ENCODE measurements at places on chromosomes 6 and 20.

DNA sequence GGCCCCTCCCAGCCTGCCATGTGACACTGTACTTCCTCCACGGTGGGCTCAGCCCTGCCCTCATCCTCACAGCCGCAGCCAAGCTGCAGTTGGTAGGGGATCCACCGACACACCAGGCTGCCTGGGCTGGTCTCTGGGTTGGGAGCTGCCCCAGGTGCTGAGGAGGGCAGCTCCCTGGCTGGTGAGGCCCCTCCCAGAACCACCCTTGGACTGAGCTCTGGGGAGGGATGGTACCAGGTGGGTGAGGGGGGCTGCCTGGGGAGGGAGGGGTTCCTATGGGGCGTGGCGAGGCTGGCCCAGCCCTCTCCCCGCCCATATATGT, 185 bp upstream of the TNFRSF6B start:
- DNase-seq: no peak

DNA sequence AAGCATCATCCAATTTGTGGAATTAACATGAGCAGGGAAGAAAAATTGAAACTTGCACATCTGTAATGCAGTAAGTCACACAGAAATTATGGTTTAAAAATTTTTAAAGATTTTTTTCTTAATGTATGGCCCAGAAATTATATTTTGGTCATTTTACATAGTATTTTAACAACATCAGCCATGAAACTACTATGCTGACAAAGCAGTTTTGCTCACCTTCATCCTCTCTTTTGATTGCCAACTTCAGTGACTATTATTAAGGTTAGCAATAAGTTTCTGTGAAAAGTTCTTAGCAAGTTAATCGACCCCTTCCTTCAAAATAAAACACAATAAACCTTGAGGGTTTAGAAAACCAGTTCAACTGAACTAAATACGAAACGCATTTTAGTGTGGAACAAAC, 1347.0 kb downstream of the EPHA7 start:
- DNase-seq: no peak

GRCh38 chr6:74368746-74369145, 672.7 kb downstream of the CD109 start:
- no peak for DNase-seq

DNA sequence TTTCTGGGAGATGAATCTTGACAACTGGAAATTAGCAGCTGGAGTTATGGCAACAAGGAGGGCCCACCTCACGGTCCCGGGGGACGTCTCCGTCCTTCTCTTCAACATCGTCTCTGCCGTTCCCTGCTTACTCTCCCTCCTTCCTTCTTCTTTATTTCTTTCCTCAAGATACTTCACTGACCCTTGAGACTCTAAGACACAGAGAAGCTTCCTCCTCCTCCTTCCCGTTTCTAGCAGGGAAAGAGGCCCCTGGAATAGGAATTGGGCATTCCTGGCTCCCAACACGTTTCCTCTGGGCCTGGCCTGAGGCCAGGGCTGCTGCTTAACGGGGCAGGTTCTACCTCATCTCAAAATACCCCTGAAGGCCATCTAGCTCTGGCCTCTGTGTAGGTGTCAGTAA, 189.9 kb upstream of the GMDS start:
- no peak for DNase-seq

GRCh38 chr6:104573350-104573749, 286.4 kb downstream of the HACE1 start:
- DNase-seq: no peak

- DNase-seq: no peak
Measured at GRCh38 chr6:20741490-20741889, 207.2 kb downstream of the CDKAL1 start.

- no peak for DNase-seq
Measured at GRCh38 chr6:110625883-110626282, 149.5 kb upstream of the SLC22A16 start.

DNA sequence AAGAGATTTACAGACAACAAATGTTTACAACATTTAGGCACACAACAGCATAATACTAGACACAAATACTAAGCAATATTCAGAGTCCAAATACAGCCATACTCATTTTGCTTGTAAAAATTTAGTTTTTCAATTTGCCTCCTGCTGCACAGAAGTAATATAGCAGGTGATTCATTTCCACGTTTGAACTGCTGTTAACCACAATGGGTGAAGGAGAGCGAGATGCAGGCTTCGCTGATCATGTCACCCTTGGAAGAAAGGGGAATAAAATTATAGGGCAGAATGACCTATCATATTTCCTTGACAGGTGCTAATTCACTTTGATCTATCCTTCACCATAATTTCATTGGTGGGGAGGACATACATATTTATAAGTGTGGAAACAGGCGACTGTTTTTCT, 643.8 kb upstream of the AGPAT4 start:
- DNase-seq: no peak

DNA sequence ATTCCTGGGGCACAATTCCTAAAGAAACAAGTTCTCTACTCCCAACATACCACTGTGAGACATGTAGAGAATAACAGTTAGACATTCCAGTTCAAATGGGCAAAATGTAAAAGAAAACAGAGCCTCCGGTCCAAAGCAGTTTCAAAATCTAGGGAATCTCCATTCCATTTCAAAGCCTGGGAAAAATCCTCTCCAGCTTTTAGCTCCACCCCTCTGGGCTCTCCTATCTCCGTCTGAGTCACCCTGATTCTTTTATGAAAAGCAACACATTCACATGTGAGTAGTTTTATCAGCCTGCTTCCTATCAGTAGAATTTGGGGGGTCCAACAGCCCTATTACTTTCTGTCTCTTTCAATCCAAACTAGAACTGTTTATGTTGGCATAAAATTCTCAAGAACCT, 3.7 kb downstream of the CSNK2A1 start:
- DNase-seq: no peak

DNA sequence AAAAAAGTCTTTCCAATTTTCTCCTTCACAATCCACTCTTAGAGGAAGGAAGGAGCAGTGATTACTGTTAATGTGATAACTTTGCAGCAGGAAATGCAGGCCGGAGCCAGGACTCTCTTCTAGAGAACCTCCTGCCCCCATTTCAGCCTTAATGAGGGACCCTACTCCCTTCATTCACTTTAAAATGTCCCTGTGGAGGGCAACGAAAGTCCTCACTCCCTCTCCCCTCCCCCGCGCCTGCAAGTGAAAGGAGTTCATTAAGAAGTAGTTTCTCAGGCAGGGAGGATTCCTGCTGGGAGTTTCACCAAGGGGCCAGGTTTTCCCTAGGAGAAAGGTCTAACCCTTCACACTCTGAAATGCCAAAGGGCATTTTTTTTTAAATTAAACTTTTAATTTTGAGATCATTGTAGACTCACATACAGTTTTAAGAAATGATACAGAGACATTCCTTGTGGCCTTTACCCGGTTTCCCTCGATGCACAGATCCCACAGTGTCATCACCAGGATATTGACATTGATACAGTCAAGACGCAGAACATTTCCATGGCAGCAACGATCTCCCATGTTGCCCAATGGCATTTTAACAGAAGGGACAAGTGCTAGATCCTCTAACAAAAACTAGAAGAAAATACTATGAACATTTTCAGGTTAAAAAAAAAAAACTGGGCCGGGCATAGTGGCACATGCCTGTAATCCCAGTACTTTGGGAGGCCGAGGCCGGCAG, 6.8 kb upstream of the COMMD7 start:
- DNase-seq: no peak

DNA sequence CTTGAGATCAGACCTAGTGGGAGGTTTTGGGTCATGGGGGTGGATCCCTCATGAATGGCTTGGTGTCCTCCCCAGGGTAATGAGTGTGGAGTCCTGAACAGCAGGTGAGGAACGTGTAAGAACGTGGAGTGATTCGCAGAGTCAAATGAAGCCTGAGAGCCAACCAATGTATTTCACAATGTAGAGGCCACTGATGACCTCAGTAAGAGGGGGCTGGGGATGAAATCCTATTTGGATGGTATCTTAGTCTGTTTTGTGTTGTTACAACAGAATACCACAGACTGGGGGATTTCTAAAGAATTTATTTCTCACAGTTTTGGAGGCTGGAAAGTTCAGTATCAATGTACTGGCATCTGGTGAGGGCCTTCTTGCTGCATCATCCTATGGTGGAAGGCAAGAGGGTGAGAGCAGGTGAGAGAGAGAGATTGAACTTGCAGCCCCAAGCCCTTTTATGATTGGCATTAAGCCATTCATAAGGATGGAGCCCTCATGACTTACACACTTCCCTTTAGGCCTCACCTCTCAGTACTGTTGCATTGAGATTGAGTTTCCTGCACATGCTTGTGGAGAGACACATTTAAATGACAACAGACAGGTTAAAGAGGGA, 47.3 kb upstream of the HIVEP1 start:
- DNase-seq: no peak

GRCh38 chr6:111013144-111013915, 31.5 kb downstream of the RPF2 start:
- DNase-seq: no peak

DNA sequence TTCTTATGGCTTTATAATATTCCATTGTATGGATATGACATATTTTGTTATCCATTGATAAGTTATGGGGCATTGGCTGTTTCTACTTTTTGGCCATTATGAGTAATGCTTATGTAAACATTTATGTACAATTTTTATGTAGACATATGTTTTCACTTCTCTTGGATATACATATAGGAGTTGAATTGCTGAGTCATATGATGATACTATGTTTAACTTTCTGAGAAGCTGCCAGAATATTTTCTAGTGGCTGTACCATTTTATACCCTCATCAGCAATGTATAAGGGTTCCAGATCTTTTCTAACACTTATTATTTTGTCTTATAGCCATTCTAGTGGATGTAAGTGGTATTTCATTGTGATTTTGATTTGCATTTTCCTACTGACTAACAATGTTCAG, 23.1 kb downstream of the OTOR start:
- DNase-seq: no peak

GRCh38 chr6:31717499-31718222, 2.5 kb downstream of the LY6G6D start:
- no peak for DNase-seq

- no peak for DNase-seq
Measured at GRCh38 chr20:60502881-60503280, 544.7 kb downstream of the CDH26 start.

DNA sequence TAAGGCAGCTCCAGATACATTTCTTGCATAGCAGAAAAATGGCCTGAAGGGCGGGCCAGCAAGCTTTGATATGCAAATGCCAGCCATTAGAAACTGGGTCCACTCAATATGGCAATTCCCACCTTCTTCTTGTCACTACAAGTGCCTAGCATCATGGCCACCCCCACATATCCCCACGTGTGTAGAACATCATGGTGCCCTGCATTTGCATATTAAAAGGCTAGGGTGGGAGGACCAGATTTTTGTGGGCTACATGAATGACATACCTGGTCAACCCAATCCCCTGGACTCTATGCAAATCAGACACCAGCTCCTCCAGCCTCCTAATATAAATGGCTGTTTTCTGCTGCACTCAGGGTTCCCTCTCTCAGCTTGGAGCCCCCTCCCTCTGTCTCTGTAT, 31.7 kb downstream of the PLN start:
- no peak for DNase-seq

DNA sequence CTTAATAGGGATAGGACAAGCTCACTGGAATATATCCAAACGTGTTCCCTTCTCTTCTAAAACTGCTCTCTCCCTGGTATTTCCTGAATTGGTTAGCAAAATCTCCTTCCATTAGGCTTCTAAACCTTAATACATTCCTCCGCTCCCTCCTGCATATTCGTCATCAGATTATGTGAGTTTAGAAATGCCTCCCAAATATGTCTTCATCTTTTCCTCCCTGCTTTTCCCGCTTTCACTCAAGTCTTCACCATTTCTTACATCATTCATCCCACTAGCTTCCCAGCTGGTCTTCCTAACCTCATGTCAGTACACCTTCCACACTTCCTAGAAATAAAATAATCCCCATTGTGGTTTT, 26.9 kb downstream of the SLC22A16 start:
- DNase-seq: no peak

- DNase-seq: no peak
Measured at GRCh38 chr20:44433751-44434538, 41.7 kb upstream of the TTPAL start.

DNA sequence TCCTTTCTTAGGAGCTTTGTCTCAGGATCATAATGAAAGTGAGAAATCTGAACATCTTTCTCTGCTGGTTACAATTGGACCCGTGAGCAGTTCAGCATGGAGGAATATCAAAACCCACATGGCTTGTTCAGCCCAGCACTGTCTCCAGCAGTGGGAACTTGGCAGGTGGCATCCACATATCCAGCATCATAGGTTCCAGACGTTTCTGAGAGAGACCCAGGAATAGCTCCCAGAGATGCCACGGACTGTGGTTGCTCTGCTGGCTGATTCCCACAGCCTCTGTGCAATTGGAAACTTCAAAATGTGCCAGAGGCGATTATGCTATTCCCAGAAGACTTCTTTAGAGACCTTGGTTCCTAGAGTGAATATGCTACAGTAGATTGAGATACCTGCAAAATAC, 76.4 kb downstream of the PHACTR2 start:
- DNase-seq: no peak

- DNase-seq: no peak
Measured at GRCh38 chr6:47729019-47729418, 30.6 kb downstream of the ADGRF4 start.

DNA sequence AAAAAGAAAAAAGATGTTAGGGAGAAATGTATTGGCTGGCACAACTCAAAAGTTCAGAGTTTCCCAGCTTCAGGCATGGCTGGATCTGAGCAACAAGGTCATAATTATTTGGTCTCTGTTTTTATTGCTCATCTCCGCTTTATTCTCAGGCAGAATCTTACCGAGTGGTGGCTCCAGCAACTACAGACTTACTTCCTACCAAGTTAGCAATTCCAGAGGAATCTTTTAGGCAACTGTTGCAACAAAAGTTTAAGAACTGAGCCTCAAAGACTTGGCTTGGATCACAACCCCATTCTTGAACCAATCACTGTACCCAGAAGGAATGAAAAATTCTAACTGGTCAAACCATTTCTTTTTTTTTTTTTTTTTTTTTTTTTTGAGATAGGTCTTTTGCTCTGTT, 35.5 kb upstream of the NCOA3 start:
- no peak for DNase-seq

GRCh38 chr6:17984812-17985670, 2.4 kb downstream of the KIF13A start:
- DNase-seq: no peak

- DNase-seq: no peak
Measured at GRCh38 chr20:36644706-36645095, 1.3 kb downstream of the SLA2 start.

DNA sequence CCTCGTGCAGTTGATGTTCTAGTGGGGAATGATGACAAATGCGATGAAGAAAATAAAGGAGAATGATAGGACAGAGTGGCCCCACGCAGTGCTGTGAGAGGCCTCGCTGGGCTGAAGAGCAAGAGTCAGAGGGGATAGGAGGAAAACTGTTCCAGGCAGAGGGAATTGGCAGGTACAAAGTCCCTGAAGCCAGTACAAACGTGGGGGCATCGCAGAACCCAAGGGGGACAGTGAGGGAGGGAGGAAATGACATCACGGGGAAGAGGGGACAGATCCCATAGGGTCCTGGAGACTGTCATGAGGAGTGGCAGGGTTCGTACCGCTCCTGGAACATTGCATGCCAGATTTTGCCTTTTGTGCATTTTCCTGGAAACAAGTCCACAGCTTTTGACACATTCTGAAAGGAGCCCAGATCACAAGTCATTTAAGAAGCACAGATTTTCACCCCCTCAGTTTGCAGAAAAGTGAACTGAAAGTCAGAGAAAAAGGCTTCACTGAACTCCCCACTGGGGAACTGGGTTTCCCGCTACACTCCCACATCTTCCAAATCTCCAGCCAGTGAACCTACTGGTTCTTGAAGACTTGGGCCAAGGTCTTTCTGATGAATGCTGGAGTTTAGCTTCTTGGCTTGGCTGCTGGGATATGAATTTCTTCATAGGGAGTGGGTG, 77.0 kb downstream of the SULF2 start:
- DNase-seq: no peak

- no peak for DNase-seq
Measured at GRCh38 chr6:7515363-7515762, 26.1 kb upstream of the DSP start.

All from brain pericyte (primary cell).